ENCODE measurements at places on chromosomes 1 and 21.

DNA sequence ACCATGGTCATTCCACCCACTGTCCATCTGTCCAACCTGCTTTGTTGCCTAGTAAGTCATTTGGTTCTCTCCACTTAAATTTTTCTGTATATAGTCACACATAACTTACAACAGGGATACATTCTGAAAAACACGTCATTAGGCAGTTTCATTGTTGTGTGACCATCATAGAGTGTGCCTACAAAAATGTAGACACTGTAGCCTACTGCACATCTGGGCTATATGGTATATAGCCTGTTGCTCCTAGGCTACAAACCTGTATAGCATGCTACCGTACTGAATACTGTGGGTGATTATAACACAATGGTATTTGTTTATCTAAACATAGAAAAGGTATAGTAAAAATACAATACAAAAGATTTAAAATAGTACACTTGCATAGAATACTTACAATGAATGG lies 10.0 kb upstream of the NPL start:
- no peak for DNase-seq

DNA sequence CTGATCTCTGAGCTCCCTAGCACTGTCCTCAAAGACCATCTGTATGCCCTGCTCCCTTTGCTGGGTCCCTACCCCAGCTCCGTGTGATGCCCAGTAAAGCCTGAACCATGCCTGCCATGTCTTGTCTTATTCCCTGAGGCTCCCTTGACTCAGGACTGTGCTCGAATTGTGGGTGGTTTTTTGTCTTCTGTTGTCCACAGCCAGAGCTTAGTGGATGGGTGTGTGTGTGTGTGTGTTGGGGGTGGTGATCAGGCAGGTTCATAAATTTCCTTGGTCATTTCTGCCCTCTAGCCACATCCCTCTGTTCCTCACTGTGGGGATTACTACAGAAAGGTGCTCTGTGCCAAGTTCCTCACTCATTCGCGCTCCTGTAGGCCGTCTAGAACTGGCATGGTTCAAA lies 5.7 kb downstream of the GSTM5 start:
- no peak for DNase-seq

- no peak for DNase-seq
Observed at GRCh38 chr1:182405578-182405977, 5.1 kb upstream of the TEDDM1 start.

GRCh38 chr1:18653367-18653766 lies 22.7 kb downstream of the PAX7 start:
- DNase-seq, result no peak

DNA sequence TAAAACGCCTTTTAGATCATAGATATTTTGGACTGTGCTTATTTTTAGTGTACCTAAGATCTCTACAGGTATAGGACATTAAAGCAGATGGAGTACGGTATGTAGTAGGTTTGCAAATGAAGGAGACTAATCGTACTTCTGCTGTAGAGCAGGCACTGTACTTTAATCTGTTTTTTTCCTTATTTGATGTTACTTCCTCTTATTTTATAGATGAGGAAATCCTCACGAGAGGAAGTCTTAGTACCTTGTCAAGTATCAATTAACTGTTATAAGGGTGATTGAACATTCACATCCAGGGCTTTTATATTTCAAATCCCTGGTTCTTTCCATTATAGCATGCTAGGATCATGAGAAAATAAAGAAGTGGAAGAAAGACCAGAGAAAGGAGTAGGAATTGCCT lies 41.1 kb downstream of the CACHD1 start:
- DNase-seq, result no peak

DNA sequence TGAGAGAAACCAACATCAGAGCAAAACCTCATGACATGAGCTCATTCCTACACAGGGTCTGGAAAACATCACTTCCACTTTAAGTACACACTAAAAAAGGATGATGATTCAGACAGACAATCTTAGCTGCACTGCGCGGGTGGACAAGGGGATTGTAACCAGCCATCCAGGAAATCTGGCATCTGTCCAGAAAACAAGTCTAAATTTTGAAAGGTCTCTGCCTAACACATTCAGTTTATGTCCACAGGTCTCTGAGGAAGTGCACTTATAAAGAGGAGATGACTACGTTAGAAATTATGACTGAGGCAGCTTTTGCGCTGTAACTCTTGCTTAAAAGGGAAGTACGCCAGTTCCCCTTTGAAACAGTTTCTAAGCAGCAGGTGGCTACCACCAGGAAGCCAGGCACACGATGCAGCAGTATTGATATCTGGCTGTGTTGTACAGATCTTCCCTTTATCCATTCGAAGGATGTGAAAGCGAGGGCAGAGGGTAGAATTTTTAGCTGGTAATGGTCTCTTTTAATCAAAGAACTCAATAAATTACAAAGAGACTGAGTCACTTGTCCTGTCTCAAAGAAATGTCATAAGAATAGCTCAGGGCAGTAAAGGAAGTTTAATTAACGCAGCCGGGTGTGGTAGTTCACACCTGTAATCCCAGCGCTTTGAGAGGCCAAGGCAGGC lies 128.0 kb downstream of the SETD4 start:
- DNase-seq, result peak; percentile 25

GRCh38 chr1:206498685-206499084 lies 8.6 kb upstream of the RASSF5 start:
- DNase-seq, result no peak
